ENCODE measurements at places on chromosomes 11 and 22.
A peak's percentile ranks its signal among the peaks of the same experiment; 100 is the strongest.

GRCh38 chr11:33500332-33500731 lies 200.3 kb downstream of the C11orf91 start:
- no peak overlapping the region for H3K4me3 ChIP-seq
- H3K4me1 ChIP-seq = no peaks in the 10 kb centered on the region
- no peak overlapping the region for H3K27ac ChIP-seq
- H3K36me3 ChIP-seq = no peaks in the 10 kb centered on the region

- no peaks in the 10 kb centered on the region for H3K36me3 ChIP-seq
- H3K4me3 ChIP-seq = peak within 1 kb of the TSS; percentile 48
- no peak within 1 kb of the TSS for H3K27ac ChIP-seq
These were observed at the start of gene GAL for GRCh38 chr11:68684385-68685356. Gene GAL, plus strand, starts transcription at chr11:68684544. Its CDS starts 380 bp downstream, at chr11:68684924.

GRCh38 chr11:127844876-127845275 lies 742.5 kb downstream of the ETS1 start:
- H3K4me1 ChIP-seq = no peaks in the 10 kb centered on the region
- H3K27me3 ChIP-seq = no peaks in the 10 kb centered on the region
- DNase-seq = no peak

- no peaks in the 10 kb centered on the region for H3K27me3 ChIP-seq
- no peak overlapping the region for H3K4me3 ChIP-seq
- DNase-seq = no peak
- no peaks in the 10 kb centered on the region for H3K4me1 ChIP-seq
- H3K27ac ChIP-seq = no peak overlapping the region
These were observed 84.4 kb upstream of the FIBIN start for GRCh38 chr11:26909515-26909914.

- peak; percentile 44 for DNase-seq
- H3K27ac ChIP-seq = no peak overlapping the region
- H3K36me3 ChIP-seq = no peaks in the 10 kb centered on the region
- no peak overlapping the region for H3K4me3 ChIP-seq
- H3K4me1 ChIP-seq = peaks cover 3% of the 10 kb centered on the region
These were observed 42.4 kb upstream of the RASD2 start for GRCh38 chr22:35498026-35498800.

All from testis (tissue), 5 donors.